ENCODE measurements at places on chromosomes 11 and 22.

- DNase-seq, result no peak
Observed at GRCh38 chr11:80443177-80443576, 1002.3 kb upstream of the TENM4 start.

DNA sequence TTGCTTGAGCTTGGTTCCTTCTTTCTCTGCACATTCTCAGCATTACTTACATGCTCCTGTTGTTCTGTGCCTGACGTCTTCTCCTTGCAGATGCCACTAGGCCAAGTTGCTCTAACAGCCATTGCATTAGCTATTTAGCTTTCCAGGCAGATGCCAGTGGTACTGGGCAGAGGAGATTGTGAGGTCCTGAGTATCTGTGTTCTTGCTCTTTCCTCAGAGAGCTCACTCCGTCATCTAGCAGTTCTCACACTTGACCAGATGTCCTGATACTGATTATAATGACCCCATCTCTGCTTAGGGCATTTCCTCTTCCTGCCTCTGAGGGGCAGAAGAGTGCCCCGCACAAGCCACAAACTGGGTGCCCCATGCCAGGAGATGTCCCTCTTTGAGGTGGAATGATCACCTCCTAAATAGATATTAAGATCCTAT lies 30.7 kb downstream of the ARHGAP1 start:
- no peak for DNase-seq

- no peak for DNase-seq
Observed at GRCh38 chr11:29452146-29452545, 564.7 kb downstream of the KCNA4 start.

GRCh38 chr11:64396079-64396591 lies 37.2 kb downstream of the RPS6KA4 start:
- no peak for DNase-seq

DNA sequence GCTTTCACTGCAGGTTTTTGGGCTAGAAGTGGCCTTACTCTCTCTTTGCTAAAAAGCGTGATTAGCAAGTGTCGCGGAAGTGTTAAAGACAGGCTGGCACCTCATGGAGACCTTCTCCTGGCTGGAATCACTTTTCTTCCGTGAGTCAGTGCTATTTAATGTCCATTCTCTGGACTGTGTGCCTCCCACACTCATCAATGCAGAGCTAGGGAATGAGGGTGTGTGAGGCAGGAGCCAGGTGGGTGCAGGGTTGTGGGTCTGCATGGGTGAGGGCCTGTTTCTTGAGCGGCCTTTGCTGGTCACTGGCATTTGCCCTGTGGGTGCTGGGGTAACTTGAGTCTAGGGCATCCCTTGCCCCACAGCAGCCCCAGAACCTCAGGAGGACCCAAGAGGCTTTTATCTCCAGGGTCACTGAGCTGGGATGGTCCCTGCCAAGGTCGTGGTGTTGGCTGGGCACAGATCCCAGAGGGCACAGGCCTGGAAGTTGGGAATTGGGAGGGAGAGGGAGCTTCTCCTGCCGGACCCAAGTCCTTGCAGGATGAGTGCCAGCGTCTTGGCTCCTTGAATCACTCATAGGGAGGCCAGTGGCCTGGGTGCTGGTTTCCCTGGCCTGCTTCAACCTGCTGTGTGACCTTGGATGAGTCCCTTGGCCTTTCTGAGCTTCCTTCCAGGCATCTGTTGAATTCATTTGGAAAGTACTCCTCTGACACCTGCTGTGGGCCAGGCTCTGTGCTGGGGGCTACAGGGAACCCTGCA lies 30.0 kb downstream of the KIAA1671 start:
- no peak for DNase-seq

- DNase-seq, result no peak
Observed at GRCh38 chr11:29937526-29937925, 79.3 kb downstream of the KCNA4 start.

DNA sequence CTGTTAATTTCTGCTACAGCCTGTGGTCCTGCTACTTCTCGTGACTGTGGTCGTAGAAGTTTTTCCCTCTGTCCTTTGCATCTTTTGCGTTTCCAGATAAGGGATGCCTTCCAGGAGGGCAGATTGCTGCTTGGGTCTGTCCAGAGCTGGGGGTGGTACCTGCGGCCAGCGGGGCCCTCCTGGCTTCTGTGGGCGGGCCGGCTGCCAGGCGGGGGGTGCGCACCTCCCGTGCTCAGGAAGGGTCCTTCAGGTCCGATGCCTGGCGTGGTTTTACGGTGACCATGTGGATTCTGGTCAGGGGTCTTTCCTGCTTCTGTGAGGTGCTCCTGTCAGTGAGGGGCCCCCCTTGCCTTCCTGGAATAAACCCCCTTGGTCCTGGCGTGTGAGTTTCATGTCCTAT lies 84.8 kb downstream of the KCNQ1 start:
- no peak for DNase-seq

- no peak for DNase-seq
Observed at GRCh38 chr22:45857519-45857918, 119.4 kb downstream of the WNT7B start.

GRCh38 chr11:70618431-70619101 lies 220.2 kb downstream of the CTTN start:
- no peak for DNase-seq

GRCh38 chr11:119340335-119341221 lies at the start of gene C1QTNF5:
Gene C1QTNF5 (minus strand): TSS chr11:119340883. CDS start chr11:119340397, 486 bp downstream.
- no peak for DNase-seq

GRCh38 chr22:43038325-43038724 lies 23.4 kb upstream of the PACSIN2 start:
- no peak for DNase-seq

DNA sequence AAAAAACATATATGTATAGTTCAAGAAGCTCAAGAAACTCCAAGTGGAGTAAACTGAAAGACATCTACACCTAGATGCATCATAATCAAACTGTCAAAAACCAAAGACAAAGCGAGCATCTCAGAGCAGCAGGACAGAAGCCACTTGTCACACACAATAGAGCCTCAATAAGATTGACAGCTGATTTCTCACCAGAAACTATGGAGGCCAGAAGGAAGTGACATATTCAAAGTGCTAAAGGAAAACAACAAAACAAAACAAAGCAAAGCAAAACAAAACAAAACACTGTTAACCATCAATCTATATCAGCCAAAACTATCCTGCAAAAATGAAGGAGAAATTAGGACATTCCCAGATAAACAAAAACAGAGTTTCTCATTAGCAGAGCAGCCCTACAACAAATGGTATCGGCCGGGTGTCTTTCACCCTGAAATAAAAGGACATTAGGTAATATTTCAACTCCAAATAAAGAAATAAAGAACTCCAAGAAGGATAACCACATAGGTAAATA lies 65.8 kb upstream of the SEPTIN5 start:
- no peak for DNase-seq

GRCh38 chr11:70881948-70882715 lies 370.2 kb downstream of the SHANK2 start:
- DNase-seq, result no peak

GRCh38 chr22:28985581-28986290 lies 75.9 kb downstream of the C22orf31 start:
- DNase-seq, result no peak

GRCh38 chr22:28008056-28008455 lies 89.0 kb upstream of the PITPNB start:
- no peak for DNase-seq

GRCh38 chr22:39130892-39131855 lies 21.3 kb downstream of the CBX7 start:
- DNase-seq, result no peak

GRCh38 chr11:16605389-16605893 lies 133.0 kb upstream of the C11orf58 start:
- no peak for DNase-seq

DNA sequence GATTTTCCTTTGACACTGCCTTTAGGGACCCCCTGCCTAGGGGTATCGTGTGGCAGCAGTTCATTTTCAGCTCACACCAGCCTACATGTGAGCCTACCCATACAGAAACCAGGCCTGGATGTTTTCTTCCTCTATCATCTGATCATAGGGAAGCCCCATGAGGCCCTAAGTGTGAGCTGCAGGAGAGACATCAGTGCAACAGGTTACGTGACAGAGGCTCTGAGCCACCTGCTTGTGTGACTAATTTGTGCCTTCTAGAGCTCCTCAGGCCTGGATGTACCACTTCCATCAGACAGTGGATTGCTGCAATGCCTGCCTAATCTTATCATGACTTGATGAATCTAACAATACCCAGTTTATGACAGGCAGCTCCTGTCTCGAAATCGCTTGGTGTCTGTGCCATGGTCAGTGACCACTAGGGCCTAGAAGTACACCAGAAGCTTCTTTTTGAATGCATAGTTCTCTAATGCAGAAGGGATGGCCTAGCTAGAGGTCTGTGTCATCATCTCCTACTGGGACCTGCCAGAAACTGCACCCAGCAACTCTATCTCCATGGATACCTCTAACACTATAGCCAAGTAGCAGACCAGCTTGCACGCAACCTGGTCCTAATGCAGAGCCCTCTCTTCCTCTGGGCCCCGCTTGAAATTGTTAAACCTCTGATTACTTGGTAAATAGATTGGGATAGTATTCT lies 109.7 kb upstream of the CLPB start:
- DNase-seq, result no peak

- peak; percentile 67 for DNase-seq
Observed at GRCh38 chr22:19879992-19880785, 25.5 kb upstream of the GNB1L start.

DNA sequence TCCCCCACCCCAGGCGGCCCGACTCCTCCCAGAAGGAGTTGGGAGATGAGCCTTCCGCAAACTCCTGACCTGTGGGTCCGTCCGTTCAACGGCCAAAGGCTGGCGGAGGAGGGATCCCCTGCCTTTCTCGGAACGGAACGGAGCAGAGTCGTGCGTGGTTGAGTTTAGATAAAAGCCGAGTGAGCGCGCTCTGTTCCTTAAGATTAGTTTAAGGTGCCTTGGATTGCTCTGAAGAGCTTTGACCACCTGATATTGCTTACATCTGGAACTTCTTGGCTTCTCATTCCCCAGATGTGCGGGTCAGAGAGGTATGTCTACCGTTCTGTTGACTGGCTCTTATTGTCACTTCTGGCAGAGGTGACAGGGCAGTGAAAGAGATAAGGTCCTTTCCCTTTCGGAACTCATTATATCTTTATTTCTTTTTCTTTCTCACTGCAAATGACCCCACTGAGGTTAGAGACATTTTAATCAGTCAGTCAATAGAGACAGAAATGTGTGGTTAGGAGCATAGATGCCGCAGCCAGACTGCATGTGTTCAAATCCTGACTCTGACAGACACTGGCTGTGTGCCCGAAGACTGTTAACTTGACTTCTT lies at the start of gene TRIM6:
TRIM6 (plus strand) TSS at position 31 of the 595 bp plus-strand sequence; CDS start at position 292, 261 bp downstream.
- no peak for DNase-seq

DNA sequence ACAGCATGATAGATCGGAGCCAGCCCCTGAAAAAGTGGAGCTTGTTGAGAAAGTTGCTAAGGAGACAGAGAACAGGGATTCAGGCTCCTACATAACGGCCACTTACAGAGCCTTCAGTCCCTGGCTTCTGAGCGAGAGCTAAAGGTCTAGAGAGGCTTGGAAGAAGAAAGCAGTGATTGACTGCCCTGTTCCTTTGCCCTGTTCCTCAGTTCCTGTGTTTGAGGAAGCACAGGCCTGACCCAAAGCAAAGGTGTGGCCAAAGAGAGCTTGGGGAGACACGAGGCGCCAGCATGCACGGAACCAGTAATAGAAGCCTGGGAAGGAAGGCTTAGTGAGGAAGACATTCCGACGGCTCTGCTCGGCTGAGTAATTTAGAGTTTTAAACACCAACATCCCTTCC lies 74.1 kb upstream of the CSNK2A3 start:
- no peak for DNase-seq

GRCh38 chr11:10518891-10519290 lies 22.1 kb downstream of the RNF141 start:
- DNase-seq, result no peak

DNA sequence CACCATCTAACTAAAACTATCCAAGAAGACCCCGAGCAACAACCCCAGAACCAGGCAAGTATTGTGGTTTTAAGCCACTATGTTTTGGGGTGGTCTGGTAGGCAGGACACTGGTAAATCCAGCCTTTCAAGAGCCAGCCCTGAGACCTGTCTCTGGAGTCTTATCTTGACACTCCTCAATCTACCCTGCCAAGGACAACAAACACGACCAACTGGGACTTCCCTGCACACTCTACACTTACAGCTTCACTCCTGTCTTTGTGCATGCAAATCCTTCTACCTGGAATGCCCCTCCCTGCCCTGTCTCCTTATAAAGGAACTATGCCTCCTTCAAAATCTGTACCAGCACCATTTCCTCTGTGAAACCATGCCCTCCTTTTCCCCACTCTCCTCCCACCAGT lies 107.3 kb downstream of the RPL27A start:
- no peak for DNase-seq

DNA sequence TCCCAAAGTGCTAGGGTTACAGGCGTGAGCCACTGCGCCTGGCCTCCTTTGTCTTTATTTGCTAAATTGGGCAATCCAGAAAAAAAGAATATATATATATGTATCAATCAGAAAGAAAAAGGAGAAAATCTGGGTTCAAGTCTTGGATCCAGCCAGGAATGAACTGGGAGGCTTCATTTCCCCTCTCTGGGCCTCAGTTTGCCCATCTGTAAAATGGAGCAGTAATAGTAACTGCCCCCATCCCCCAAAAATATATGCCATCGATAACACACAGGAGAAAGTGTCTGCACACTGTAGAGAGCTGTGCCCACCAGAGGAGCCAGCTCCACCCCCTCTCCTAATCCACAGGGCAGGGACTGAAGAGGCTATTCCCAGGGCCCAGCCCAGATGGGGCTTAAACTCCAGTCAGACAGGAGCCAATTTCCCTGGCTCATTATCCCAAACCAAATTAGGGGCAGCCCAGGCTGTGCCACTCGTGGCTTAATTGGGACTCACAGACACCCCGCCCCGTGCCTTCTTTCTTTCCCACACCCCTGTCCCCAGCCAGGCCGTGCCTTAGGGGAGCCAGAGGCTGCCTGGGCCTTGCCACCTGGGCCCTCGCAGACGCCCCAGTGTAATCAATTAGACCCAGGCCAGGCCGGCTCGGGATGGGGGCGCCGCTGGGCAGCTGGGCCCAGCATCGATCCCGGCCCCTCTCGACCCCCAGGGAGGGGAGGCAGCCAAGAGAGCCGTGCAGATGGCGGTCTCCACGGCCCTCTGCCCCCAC lies 171.5 kb downstream of the MN1 start:
- DNase-seq, result no peak

- DNase-seq, result peak; percentile 68
Observed at GRCh38 chr11:31802990-31803812, 7.9 kb downstream of the PAX6 start.

- DNase-seq, result no peak
Observed at GRCh38 chr11:73950869-73951710, at the start of gene DNAJB13. Gene DNAJB13 (plus strand): TSS chr11:73951026. CDS start chr11:73951070, 44 bp downstream.

- peak; percentile 93 for DNase-seq
Observed at GRCh38 chr11:65111744-65112545, at the start of gene TM7SF2. Gene TM7SF2 (plus strand): TSS chr11:65111872. CDS start chr11:65112016, 144 bp downstream.

- DNase-seq, result no peak
Observed at GRCh38 chr22:44182588-44183286, 2.0 kb downstream of the PARVG start.

- no peak for DNase-seq
Observed at GRCh38 chr22:48838376-48838775, 989.3 kb downstream of the BRD1 start.

- no peak for DNase-seq
Observed at GRCh38 chr11:61700212-61700611, 20.0 kb downstream of the DAGLA start.

- DNase-seq, result no peak
Observed at GRCh38 chr11:98600786-98601773, 419.7 kb upstream of the CNTN5 start.

Measured in type B pancreatic cell (in vitro differentiated cells).